Ovary (tissue), 10 donors: ENCODE measurements at places on chromosomes 11 and 22.

GRCh38 chr11:25377466-25377865, 880.6 kb downstream of the LUZP2 start:
- DNase-seq: no peak

GRCh38 chr22:49491221-49491635, 336.4 kb downstream of the BRD1 start:
- no peak for DNase-seq

GRCh38 chr22:27997538-27997937, 78.5 kb upstream of the PITPNB start:
- no peak for DNase-seq

GRCh38 chr11:11464555-11464954, 111.5 kb upstream of the CSNK2A3 start:
- no peak for DNase-seq

- no peak for DNase-seq
Measured at GRCh38 chr22:44618400-44618799, 83.6 kb upstream of the PRR5 start.

DNA sequence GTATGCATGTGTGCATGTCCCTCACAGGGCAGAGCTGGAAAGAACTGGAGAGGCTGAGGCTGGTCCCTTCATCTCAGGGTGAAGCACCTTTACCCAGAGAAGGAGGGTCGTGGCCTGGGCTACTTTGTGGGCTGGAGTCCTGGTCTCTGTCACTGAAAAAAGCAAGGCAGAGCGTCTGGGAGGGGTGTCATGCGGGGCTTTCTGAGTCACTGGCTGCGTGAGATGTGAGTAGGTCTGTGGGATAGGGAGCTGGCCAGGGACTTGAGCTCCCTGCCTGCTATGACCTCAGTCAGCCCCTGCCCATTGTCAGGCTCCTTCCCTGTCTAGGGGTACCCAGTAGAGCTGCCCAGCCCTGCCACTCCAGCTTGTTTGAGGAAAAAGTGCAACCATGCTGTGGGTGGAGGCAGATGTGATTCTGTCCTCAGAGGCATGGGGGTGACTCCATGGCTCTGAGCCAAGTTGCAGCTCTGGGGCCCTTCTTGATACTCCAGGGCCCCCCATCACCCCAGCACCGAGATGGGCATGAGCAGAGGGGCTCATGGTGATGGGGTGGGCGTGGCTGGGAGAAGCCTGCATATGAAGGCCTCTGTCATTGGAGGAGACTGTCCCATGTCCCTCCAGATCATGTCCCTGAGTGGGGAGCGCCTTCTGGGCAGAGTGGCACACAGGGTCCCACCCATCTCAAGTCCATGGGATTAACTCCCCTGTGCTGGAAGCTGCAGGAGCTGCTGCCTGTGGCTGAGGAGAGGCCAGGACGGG, 27.8 kb downstream of the KCNQ1 start:
- no peak for DNase-seq

- peak; percentile 64 for DNase-seq
Measured at GRCh38 chr11:65488273-65489034, 10.4 kb upstream of the MALAT1 start.
